ENCODE measurements at places on chromosomes 4 and X.

- DNase-seq, result no peak
Observed at GRCh38 chr4:186823989-186824388, 100.3 kb upstream of the FAT1 start.

- DNase-seq, result no peak
Observed at GRCh38 chr4:5446595-5447226, 261.6 kb downstream of the EVC2 start.

GRCh38 chr4:41423117-41423516, 114.8 kb upstream of the LIMCH1 start:
- DNase-seq, result no peak

GRCh38 chr4:42412251-42412650, 15.0 kb downstream of the SHISA3 start:
- DNase-seq, result no peak

DNA sequence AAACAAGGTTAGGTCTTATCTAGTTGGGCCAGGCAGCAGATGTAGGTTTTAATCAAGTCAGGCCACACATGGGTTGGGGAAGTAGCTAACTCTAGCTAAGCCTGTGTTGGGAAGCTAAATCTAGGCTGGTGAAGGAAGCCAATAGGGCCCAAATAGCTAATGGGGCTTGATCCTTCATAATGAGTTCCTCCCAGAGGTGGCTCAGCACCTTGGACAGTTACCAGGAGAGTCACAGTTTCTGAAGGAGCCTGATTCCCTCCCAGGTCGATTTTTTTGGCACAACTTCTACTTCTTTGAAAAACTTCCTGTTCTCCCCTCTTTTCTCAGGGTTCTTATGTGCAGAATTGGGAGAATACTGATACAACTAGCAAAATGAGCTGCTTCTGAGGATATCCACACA, 242.5 kb upstream of the PRPS2 start:
- no peak for DNase-seq

- no peak for DNase-seq
Observed at GRCh38 chr4:92789741-92790140, 486.0 kb downstream of the GRID2 start.

DNA sequence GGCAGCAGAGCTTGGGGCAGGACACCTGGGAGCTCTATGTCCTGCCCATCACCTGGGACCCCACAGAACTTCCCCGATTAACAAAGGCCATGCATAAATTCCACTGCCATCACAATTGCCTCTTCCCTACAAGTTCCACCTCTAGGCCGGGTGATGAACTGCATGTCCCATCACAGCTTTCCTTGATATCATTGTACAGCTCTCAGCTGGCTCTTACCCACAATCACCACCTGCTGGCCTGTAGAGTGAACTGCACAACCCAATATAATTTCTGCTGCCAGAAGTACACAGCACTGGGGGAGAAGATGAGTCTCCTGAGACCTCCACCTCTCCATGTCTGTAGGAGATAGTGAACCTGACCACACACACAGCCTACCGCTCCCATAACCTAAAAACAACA, 285.0 kb upstream of the AADAT start:
- no peak for DNase-seq

GRCh38 chr4:13920111-13920875, 292.8 kb upstream of the BOD1L1 start:
- no peak for DNase-seq

GRCh38 chrX:74015379-74016019, 288.5 kb upstream of the ZCCHC13 start:
- DNase-seq, result peak; percentile 4

DNA sequence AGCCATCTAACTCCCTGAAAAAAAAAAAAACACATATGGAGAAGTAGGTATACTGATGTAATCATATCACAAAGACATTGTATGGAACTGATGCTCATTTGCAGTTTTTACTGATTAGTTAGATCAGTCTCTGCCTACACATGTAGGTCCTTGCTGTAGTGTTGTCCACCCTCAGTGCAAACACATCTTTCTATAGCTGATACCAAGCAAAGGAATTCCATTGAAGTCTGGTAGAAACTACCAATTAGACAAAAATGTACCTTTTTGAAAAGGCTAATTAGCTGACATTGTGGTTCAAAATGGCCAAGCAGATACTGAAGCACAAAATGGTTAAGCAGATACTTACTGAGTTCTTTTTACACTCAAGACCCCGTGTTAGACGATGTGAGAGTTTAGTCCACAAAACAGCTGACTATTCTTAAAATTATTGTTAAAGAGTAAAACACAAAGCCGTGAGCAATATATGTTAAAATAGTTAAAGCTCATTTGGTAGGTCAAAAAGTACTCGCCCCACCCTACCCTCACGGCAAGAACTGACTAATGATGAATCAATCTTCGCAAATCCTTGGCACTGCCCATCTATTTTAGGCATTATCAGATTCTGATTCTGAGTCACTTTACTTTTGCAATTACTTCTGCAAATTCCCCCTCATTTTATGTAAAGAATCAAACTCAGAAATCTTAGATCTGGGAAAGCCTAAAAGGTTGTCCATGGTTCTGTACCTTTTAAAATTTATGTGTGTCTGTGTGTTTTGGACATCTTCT, 40.4 kb downstream of the COL4A6 start:
- no peak for DNase-seq

- no peak for DNase-seq
Observed at GRCh38 chrX:13377550-13377934, 57.7 kb upstream of the ATXN3L start.

DNA sequence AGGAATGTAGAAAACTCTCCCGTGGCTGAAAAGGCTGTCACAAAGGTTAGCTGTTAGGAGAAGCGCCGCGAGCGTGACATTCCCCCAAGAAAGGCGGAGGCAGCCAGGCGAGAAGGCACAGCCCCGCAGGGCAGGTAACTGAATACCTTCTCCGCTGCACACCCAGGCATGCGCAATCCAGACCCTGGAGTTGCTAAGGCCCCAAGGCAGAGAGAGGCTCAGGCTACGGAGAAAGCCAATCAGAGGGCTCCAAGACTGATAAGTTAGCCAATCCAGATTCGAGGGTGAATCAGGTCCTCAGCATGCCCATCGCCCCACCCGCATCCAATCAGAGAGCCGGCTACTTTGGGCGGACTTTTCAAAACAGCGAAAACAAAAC, 485 bp upstream of the CCNG2 start:
- peak; percentile 91 for DNase-seq

GRCh38 chr4:120835342-120835741, 87.2 kb downstream of the PRDM5 start:
- DNase-seq, result no peak

- no peak for DNase-seq
Observed at GRCh38 chr4:32226204-32226603, 1506.0 kb downstream of the PCDH7 start.

- no peak for DNase-seq
Observed at GRCh38 chrX:106898462-106898861, 4.7 kb downstream of the RIPPLY1 start.

- no peak for DNase-seq
Observed at GRCh38 chr4:53914313-53915016, 149.9 kb downstream of the CHIC2 start.

DNA sequence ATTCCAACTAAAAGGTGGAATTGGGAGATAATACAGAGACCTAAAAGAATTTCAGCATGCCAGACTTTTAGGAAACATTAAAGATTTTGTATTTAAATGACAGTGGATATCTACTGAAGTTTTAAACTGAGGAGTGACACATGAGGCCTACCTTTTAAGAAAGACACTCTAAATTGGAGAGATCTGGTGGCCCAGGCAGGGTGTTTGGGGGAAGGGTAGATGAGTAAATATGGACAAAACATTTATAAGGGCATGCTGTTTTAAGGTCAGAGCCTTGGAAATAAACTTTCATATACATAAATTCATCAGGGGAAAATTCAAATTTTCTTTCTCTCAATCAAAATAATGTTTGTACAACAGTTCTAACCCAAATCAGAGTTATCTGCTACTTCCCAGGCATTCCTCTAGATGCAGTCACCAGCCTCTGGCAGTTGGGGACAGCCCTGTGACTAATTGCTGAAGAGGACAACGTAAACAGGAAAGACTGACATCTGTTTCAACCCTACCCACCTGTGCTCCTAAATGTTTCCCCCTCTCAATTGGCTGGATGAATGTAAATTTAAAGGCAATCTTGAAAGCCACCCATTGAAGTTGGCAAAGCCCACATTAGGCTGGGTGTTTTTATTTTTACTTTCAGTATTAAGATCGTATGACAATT, 1646.9 kb upstream of the ADGRL3 start:
- DNase-seq, result no peak

DNA sequence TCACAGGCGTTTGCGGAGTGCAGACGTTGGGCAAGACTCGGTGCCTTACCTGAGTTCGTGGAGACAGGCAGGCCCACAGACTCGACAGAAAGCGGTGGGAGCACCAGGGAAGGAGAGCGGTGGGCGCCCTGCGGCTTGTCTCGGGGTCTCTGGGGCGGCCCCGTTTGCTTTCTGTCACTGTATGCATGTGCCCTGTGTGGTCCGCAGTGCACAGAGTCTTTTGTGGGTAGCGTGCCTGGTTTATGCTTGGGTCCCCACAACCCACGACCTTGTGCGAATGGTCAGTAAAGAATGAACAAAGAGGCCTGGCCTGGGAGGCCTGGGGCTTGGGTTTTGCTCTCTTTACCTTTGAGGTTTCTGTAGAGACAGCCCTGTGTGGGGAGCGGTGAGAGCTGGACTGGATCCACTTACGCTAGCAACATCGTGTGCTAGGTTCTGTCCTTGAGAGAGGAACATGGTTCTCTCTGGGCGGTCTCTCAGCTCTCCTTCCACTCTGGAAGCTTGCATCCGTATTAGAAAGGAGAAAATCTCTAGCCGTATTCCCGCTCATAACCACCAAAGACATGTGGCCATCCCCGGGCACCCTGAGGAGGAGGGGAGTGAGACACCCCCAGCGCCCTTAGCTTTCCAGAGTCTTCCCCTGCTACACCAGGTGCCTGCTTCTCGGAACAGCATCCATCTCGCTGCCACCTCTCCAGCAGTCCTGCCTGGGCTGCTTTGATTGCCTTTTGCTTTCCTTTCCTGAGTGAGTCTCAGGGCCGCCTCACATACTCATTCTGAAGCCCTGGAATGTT, 1.2 kb downstream of the TADA2B start:
- DNase-seq, result no peak

GRCh38 chr4:73589887-73590801, 30.1 kb downstream of the RASSF6 start:
- no peak for DNase-seq

DNA sequence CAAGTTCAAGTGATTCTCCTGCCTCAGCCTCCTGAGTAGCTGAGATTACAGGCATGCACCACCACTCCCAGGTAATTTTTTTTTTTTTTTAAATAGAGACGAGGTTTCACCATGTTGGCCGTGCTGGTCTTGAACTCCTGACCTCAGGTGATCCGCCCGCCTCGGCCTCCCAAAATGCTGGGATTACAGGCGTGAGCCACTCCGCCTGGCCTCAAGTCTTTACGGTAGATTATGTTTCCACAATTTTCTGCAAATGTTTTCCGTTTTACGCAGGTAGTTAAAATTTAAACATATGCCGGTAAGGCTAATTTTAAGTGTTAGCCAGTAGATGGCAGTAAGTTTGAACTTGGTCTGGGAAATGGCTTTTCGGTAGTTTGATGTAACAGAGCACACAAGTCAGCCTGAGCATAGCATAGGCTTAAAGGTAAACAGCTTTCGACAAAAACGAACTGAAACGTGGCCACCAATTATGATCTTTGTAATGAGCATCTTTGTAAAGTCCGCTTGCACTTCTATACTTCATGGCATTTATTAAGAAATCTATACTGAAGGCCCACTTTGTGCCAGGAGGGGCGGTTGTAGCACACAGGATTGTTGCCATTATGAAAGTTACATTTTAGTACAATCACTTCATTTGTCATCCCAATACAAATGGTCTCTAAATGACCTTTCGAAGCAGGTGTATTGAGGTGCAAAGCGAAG, 31.1 kb downstream of the CCKAR start:
- DNase-seq, result no peak

DNA sequence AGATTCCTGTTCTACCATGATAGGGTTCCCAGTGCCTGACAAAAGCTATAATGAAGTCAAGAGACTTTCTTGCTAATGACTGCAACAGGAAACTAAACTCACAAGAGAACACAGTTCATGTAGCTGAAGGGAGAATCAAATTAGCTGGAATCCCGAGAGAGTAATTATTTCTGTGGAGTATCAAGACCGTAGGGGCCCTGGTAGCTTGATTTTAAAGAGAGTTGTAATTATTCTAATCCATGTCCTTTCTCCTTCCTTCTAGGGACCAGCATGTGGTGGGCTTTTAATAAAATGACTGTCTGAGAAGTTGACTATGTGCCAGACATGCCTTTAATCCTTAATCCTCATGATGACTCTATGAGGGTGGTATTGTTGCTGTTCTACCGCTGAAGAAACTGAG, 1.7 kb upstream of the TRPC5OS start:
- no peak for DNase-seq

DNA sequence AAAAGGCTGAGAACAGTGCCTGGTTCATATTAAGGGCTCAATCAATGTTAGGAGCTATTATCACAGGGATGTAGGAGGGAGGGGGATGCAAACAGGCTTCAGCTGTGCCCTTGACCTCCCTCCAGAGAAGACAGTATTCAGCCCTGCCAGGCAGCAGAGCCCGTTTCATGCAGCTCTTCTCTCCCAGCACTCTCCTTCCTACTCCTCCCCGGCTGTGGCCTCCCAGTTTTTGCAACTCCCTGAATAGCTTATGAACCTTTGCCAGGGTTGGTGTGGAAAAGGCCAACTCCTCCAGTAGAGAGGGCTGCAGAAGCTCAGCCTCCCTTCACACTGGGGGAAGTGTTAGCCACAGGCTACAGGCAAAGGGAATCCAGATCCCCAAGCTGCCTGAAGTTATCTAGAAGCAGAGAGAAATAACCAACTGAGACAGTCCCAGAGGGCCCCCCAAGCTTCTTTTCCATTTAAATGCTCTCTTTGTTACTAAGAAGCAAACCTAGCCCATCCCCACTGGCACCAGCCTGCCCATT, 31.7 kb upstream of the APLN start:
- no peak for DNase-seq

DNA sequence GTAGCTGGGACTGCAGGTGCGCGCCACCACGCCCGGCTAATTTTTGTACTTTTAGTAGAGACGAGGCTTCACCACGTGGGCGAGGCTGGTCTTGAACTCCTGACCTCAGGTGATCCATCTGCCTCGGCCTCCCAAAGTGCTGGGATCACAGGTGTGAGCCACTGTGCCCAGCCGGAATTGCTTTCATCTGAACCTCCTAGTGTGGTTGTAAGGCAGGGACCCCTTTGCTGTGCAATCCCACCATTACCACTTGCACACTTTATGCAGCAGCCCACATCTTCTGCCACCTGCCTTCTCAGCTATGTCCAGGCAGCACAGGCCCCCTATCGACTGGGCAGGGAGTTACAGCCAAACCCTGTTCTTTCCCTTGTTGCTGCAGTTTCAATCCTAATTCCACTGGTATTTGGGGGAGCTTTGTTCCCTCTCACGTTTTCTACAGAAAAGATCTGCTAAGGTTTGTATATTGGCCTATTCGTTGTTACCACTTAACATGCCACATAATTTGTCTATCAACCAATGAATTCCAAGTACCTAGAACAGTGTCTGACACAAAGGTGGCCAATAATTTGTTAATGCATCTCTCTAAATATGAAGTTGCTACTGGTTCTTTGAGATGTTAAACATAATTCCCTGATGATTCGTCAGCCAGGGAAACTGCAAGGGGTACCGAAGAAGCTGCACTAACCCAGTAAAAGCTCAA, 6.5 kb downstream of the RPL39 start:
- peak; percentile 14 for DNase-seq

Data from activated naive CD8-positive, alpha-beta T cell treated with anti-CD3 and anti-CD28 coated beads, Interleukin-2, amount 50 U/mL, for 16 hours (primary cell).